T-helper 9 cell (primary cell): ENCODE measurements at places on chromosomes 1 and 21.

DNA sequence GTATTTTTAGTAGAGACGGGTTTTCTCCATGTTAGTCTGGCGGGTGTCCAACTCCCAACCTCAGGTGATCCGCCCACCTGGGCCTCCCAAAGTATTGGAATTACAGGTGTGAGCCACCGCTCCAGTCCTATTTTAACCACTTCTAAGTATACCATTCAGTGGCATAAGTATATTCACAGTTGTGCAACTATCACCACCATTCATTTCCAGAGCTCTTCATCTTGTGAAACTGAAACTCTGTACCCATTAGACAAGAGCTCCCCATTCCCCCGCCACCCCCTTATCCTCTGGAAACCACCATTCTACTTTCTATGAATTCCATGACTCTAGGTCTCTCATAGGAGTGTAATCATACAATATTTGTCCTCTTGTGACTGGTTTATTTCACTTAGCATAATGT is 40.2 kb upstream of the CAMTA1 start:
- DNase-seq, result no peak

DNA sequence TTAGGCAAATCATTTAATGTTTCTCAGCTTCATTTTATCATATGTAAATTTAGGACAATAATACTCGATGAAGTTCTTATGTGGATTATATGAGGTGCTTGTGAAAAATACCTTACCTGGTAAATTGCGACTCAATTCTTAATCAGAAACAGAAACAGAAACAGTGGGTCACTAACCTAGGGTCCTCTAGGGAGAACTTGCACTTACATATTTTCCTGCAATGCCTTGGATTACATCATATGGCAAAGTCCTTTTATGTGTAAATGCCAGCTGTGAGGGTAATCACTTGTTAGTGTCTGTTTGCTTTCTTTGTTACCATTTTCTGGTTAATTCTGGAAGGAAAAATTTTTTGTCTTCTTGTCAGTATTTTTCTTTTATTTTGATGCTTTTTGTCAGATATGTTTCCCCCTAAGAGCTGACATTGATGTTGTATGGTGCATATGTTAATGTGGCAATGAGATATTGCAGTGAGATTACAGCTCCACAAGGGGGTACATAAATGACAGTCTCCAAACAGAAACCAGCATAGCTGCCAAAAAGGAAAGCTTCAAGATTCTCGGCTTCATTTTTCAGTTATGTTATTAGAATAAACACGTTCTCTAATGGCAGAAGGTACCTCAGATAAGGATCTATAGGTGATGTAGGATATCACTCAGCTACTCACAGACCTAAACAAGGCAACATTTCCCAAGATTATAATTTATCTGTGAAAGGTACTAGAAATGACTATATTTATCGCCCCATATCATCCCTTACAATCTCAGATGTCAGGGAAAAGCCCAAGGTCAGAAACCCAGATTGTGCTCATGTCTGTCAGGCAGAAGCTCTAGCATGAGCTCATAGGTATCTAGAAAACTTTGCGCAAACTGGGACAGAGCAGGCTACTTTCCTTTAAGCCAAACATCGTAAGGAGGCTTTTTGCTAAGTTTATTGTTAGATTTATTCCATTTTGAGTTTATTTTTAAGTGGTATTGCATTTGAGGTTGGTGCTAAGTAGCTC is 119.9 kb downstream of the FASLG start:
- no peak for DNase-seq

DNA sequence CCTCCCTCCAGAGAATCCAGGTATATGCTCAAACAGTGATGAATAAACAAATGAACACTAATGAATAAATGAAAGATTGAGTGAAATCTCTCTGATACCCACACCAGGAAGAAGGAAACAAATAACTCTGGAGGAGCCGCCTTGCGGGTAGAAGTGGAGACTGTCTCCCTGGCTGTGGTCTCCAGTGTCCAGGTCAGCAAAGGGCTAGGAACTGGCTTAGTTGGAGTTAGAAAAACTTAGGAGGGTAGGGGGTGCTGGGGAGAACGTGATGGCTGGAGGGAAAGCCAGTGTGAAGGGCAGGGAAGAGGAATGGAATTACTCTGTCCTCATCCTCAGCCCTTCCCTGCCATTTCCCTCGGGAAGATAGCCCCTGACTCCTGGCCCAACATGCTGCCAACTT is 537 bp downstream of the RHBDL2 start:
- DNase-seq, result no peak

GRCh38 chr1:23210963-23211362 is 6.3 kb downstream of the HTR1D start:
- no peak for DNase-seq

GRCh38 chr1:223843934-223844786 is 1.6 kb downstream of the TP53BP2 start:
- no peak for DNase-seq

GRCh38 chr1:192627901-192628300 is 8.0 kb upstream of the RGS13 start:
- DNase-seq, result no peak

- no peak for DNase-seq
Measured at GRCh38 chr1:99952522-99952921, 17.3 kb upstream of the SLC35A3 start.

DNA sequence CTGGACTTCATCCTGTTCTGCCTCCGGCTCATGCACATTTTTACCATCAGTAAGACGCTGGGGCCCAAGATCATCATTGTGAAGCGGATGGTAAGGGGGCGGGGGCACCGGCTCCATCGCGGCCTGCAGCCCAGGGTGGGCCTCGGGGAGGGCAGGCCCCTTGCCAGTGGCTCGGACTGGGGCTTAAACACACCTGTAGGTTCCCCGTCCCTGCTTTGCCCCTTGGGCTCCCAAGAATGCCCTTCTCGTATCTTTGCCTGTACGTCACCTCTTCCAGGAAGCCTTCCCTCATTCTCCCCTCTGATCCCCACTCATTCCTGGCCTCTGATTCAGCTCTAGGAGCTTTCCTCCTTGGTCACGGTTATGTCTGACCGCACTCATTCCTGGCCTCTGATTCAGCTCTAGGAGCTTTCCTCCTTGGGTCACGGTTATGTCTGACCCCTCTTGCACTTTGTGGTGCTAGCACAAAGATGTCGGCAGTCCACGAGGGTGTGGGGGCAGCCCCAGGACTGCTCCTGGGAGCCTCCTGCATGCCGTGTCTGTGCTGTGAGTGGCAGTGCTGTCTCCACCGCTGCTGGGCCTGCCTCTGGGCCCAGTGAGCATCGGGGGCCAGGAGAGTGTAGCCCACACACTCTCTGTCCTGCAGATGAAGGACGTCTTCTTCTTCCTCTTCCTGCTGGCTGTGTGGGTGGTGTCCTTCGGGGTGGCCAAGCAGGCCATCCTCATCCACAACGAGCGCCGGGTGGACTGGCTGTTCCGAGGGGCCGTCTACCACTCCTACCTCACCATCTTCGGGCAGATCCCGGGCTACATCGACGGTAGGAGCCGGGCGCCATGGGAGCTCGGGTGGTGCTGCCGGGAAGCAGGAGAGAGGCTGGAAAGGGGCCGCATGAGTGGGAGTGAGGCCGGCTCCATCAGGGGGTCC is 49.1 kb upstream of the LRRC3 start:
- no peak for DNase-seq

GRCh38 chr1:8021676-8022266 is 4.3 kb downstream of the ERRFI1 start:
- DNase-seq, result no peak

- DNase-seq, result no peak
Measured at GRCh38 chr1:204170494-204171155, 4.5 kb upstream of the REN start.

DNA sequence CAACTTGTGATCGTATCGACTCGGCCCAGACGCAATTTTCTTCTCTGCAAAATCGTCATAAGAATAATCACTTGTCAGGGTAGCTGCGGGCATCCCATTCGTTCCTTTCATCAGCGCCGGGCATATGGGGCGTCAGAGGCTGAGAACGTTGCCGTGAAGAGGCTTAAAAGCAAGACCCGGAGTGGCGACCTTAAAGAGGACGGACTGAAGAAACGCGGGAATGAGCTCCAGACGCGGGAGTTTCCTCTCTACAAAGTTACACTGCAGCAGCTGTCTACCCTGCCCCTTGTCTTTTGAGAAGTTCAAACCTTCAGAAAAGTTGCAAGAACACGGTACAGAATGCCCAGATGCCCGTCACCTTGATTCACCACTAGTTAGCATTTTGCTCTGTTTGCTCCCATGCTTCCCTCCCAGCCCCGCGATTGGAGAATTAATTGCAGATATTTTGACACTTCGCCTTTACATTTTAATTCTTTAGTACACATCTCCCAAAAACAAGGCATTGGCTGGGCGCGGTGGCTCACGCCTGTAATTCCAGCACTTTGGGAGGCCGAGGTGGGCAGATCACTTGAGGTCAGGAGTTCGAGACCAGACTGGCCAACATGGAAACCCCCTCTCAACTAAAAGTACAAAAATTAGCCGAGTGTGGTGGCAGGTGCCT is 967 bp downstream of the CENPS start:
- DNase-seq, result no peak

GRCh38 chr1:31751822-31752241 is 12.3 kb downstream of the ADGRB2 start:
- DNase-seq, result no peak

GRCh38 chr1:115179397-115180079 is 90.2 kb upstream of the TSPAN2 start:
- DNase-seq, result no peak

GRCh38 chr1:58607391-58607790 is 30.3 kb upstream of the TACSTD2 start:
- no peak for DNase-seq

- DNase-seq, result no peak
Measured at GRCh38 chr21:34647555-34647954, 21.2 kb upstream of the CLIC6 start.

- DNase-seq, result no peak
Measured at GRCh38 chr1:239947801-239948200, 143.9 kb upstream of the FMN2 start.

DNA sequence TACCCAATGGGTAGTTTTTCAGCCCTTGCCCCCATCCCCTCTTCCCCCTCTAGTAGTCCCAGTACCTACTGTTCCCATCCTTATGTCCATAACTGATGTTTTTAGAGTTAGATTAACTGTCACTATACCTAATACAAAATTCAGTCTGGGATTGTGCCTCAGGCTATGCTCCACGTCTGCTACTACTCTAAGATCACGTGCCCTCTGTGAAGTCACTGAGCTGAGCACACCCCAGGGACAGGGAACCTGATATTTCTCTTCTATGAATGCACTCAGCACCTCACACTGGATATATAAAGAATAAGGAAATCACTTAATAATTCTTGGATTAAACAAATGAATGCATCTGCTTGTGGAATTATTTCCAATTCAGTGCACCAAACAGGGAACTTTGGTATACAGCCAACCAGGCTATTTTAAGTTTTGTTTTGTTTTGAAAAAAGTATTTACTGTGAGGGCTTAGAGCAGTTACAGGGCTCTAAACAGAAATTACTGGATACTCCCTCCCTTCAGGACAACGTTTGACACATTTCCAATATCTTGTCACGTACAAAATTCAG is 307.9 kb downstream of the SMYD3 start:
- DNase-seq, result no peak

DNA sequence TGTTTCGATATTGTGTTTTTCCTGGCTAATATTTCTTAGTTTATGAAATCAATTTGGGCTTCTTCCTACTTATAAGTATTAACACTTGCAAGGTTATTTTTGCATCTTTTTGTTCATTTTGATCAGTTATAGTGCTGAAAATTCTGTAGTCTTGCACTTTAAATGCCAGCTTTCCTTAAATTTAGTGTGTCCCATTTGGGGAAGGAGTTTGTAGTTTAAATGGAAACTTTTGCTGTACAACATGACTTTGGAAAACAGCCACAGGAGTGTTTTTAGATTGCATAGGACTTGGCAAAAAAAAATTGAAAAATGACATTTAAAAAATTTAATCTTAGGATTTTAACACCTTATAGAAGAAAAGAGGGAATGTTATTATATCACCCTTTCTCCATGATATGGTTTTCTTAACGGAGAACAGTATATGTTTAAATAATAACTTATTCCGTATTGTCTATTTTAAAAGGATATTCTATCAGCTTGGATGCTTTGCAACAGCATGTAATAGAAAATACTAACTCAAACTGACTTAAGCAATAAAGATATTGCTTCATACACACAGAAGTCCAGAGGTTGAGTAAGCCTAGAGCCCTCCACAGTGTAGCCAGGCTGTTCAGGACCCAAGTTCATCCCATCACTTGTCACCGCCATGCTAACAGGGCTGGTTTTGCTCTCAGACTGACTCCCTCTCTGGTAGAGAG is 53.8 kb downstream of the LYPLAL1 start:
- no peak for DNase-seq

- DNase-seq, result no peak
Measured at GRCh38 chr1:155389826-155390225, 69.1 kb downstream of the RUSC1 start.

- DNase-seq, result no peak
Measured at GRCh38 chr21:34730194-34730593, 61.4 kb downstream of the CLIC6 start.

- DNase-seq, result no peak
Measured at GRCh38 chr1:186739515-186739914, 59.3 kb upstream of the PTGS2 start.

DNA sequence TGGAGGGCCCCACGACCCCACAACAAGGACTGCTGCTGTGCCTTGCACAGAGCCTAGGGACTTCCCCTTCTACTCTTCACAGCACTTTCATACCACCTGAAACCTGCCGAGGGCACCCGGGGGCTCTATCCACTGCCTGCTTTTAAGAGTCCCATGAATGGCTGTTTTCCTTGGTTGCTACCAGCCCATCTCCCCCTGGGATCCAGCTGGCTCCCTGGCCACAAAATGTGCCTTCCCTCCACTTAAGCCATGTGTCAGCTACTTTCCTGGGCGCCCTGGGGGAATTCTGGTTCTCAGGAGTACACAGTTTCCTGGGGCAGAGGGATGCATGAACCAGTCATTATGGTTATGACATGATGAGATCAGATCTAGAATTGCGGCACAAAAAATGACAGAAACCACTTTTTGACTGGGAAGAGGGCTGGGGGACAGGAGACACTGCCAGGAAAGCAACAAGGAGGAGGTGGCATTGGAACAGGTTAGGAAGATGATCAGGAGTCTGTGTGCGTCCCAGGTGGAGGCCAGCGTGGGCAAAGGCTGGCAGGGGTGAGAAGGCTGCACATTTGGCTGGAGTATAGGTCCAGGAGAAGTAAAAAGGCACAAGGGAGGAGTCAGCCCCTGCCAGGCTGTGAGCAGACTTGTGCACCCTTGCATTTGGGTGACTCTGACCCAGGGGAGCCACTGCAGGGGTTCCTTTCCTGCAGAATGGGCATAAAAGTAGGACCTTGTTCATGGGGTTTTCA is 3.2 kb upstream of the TNFRSF8 start:
- no peak for DNase-seq
